ENCODE measurements at places on chromosomes 2 and 18.
A peak's percentile ranks its signal among the peaks of the same experiment; 100 is the strongest.

DNA sequence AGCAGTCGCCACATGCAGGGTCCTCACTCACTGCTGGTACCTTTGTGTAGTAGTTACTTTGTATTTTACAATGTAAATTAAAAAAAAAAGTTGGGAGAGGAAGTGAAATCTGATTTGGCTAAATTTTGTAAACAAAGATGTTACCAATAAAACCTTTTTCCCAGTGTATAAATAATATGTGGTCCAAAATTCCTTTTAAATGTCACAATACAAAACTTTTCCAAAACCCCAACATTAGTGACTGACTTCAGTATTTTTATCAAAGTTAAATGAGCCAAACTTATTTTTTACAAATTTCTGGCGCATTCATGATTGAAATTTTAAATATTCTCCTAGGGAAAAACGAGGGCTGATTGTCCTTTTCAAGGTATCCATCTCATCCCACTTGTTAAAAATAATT, 239.9 kb downstream of the AGAP1 start:
- DNase-seq, result no peak

DNA sequence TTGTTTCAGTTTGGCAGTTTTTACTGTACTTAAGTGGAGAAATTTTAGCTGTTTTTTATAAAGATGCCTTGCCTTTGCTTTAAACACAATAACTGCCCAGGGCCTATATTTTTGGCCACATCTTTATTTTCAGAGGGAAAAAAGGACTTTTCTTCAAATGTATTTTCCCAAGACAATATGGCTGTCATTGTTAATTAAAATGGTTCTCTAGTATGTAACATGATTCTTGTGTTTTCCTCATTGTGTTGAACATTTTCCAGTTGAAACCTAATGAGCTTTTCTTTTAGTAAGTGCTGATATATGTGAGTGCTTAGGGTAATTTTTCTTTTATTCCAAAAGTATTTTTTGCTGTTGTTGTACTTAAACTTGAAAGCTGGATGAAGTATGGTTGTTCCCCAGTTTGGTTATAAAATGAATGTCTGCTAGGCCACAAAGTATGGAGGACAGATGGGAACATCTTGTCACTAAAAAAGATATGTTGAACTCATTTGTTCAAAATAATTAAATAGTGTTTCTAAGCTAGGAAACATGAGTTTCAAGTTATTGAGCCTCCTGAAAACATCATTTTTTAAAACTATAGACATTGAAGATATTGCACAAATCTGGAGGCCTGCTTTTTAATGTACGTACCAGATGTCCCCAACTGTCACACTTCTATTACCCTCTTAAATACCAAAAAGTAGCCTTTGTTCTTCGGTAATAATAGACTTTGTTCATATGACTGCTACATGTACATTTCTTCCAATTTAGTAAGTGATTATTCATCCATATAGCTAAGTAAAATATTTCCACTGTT, 147.5 kb upstream of the DAPL1 start:
- DNase-seq, result no peak

- DNase-seq, result no peak
These were observed 10.2 kb downstream of the MTCL1 start for GRCh38 chr18:8715599-8715998.

DNA sequence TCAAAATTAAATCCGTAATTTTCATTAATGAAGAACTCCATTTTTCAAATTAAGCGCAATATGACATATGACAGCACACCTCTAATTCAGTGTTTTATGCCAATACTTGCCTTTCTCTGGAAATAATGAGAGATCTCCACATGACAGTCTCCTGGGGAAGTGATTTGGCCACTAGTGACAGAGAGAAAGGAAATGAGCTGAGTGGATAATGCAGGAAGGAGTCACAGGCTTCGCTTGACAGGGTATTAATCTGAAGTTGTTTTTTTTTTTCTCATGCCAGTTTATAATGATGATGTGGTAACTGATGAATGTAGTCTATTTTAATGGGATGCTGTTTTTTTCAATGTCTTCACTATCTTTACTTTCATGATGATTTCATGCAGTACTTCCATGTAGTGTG, 1079.4 kb upstream of the GYPC start:
- DNase-seq, result no peak

GRCh38 chr2:176455816-176456291, 186.6 kb downstream of the MTX2 start:
- no peak for DNase-seq

DNA sequence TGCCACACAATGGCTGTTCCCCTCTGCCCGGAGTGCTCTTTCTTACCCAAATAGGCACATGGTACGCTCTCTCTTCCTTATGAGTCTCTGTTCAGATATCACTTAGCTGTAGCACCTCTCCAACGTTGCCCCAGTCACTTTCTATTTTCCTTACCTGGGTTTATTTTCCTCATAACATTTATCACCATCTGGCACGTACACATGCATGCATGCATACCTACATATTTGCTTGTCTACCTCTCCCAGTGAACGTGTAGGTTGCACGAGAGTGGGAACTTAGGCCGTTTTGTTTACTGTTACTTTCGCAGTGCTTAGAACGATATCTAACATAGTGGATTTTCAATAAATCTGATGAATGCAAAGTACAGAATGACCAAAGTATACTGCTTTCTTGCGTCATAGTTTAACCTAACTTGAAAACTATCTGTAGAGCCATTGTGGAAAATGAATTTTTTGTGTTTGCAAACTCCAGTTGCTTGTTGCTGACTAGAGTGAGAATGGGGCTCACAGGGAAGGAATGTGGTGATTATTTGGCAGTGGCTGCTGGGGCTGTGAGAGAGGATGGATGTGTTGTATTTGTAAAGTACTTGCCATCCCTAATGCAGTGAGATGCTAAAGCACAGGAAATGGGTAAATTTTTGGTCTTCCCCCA, 47.1 kb downstream of the ACSL3 start:
- no peak for DNase-seq

- no peak for DNase-seq
These were observed 30.2 kb upstream of the GPR55 start for GRCh38 chr2:230955163-230955737.

GRCh38 chr2:195477248-195477995, 179.6 kb upstream of the SLC39A10 start:
- DNase-seq, result no peak

DNA sequence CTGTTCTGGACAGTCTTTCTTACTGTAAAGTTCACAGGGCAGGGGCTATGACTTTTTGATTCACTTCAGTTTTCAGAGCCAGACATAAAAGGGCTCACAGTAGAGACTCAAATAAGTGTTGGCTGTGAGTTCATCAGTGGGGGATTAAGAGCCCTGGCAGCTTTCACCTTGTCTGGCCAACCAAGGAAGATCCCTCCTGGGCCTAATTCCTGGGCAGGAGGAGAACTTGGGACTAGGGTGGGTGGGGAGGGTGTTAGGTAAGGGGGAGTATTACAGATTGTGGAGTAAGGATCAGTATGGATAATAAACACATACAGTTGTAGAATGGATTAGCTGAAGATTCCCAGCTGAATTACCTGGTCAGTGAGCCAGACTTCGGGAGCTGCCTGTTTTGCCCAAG, 904 bp upstream of the SFXN5 start:
- DNase-seq, result no peak

GRCh38 chr2:69382547-69382946, 4.5 kb downstream of the GFPT1 start:
- DNase-seq, result no peak

DNA sequence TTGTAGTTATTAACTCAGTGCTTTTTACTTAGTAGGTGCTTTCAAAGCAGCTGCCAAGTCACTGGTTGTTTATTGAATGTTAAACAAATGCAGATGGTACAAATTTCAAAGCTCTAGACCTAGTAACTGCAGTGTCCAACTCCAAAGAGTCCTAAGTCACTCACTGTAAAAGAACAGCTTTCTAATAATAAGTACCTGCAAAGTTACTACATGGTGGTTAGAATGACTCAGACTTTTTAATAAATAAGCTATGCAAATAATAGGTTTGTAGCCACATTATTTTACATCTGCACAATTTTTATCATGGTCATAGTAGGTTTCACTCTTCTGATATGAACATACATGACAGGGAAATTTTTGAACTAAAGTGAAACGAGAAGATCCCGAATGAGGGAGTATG, 1620.4 kb upstream of the CELF4 start:
- DNase-seq, result no peak

GRCh38 chr2:237919593-237919992, 47.2 kb upstream of the UBE2F start:
- no peak for DNase-seq

- DNase-seq, result no peak
These were observed 58.6 kb downstream of the FANCL start for GRCh38 chr2:58182527-58182926.

- DNase-seq, result no peak
These were observed 43.7 kb upstream of the FOSL2 start for GRCh38 chr2:28348921-28349320.

DNA sequence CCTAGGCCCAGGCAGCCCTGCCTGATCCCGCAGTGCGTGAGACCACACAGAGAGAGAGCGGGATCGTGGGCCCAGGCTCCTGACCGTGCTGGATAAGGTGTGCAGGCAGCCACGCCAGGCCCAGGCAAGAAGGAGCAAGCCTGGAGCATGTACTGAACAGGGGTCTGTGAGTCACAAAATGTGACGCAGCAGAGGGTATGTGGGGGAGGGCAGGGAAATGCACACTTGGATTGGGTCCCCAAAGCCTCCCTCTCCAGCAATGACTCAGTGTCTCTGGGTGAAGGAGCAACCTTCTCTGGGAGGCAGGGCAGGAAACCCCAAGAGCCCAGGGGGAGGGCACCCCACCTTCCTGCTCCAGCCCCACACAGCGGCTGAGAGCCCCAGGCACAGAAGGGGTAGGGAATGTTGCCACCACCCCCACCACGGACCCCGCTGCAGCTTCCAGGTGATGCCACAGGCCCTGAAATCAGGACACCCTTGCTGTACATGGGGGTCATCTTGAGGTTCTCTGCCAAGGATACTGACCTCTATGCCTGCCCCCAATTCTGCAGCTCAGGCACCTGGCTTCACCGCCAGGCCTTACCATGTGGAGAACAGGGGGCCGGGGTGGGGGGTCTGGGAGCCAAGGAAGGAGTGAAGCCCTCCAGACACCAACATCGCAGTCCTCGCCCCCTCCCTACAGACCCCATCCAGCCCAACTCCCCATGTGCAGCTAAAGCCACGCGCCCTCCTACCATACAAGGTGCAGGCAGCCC, 1.3 kb upstream of the GPC1 start:
- DNase-seq, result no peak

- no peak for DNase-seq
These were observed 4.4 kb downstream of the EHD3 start for GRCh38 chr2:31238126-31238905.

- peak; percentile 93 for DNase-seq
These were observed 143.9 kb upstream of the SLC39A10 start for GRCh38 chr2:195513119-195513518.

- DNase-seq, result peak; percentile 5
These were observed 474.9 kb downstream of the EIPR1 start for GRCh38 chr2:2902547-2903281.

DNA sequence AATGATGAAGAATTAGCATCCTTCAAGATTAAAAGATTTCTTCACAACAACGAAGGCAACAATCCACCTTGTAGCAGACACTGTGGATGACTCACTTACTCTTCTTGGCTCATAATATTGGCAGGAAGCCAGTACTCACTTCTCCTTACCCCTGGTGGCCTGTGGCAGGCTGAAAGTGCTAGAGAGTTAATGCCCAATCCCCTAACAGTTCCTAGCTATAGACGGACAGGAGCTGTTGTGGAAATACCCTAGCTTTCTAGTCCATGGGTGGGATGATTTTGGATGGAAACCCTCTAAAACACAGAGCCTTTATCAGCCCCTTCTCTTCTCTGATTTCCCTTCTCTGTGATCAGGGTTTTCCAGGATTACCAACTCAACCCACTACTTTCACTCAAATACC, 128.6 kb upstream of the NYAP2 start:
- peak; percentile 56 for DNase-seq

GRCh38 chr2:98578231-98578630, 30.1 kb downstream of the COA5 start:
- no peak for DNase-seq

GRCh38 chr2:83368916-83369315, 1090.2 kb downstream of the SUCLG1 start:
- no peak for DNase-seq

DNA sequence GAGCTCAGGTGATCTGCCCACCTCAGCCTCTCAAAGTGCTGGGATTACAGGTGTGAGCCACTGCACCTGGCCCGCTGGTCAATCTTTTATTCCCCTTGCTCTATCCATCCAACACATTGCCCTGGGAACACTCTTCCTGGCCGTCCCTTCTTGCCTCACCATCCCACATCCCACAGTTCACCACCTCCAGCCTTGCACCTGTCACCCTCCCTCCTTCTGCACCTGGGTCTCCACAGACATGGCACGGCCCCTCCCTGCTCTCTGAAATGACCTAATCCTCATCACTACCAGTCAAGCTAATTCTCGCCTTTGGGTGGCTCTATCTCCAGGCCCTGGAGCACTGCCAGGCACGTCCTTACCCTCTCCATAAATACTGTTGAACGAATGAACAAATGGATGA, 116.9 kb upstream of the TEX51 start:
- no peak for DNase-seq

DNA sequence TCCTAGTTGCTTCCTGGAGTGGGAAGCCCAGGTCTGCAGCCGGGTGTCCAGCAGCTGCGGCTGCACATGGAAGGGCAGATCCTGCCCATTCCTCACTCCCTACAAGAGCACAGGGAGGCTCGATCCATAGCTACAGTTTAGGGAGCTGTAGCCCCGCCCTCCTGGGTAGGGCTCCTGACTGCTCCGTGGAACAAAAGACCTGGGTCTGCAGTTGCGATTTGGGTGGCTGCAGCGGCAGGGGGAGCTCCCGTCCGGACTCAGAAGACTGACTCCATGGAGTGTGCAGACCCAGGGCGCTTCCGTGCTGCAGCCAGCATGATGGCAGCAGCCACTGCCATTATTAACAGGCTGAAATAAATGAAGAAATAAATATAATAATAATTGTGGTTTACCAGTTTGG, 157.3 kb downstream of the CTNNA2 start:
- DNase-seq, result no peak

- no peak for DNase-seq
These were observed 9.7 kb downstream of the TTLL4 start for GRCh38 chr2:218720048-218721041.

DNA sequence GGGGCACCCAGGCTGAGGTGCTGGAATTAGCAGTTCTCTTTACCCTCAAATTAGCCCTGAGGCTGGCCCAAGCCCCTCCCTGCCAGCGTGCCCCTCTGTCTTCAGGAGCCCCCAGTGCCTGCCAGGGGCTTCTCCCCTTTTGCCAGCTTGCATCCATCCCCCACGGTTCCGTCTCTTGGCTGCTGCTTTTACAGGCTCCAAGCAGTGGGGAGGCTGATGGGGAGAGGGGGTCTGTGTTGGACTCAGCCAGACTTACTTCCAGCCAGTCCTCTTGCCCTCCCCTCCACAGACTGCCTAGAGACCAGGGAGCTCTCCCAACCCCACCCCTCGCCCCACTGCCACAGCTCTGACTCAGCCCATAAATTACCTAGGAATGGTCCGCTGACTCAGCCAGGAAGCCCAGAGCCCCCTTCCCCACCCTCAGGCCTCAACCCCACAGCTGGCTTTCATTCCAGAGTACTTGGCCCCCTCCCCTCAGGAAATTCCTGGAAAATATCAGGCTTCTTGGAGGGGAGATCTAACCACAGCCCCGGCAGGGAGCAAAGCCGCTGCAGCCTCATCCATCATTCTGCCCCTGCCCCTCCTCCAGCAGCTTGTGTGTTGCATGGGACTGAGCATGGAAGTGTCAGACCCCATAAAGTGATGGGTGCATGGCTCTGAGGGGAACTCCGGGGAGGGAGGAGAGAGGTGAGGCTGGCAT, 184.6 kb downstream of the ZFP36L2 start:
- DNase-seq, result no peak

GRCh38 chr2:169036736-169037440, 5.8 kb upstream of the ABCB11 start:
- no peak for DNase-seq

GRCh38 chr2:18993756-18994338, 364.6 kb downstream of the OSR1 start:
- no peak for DNase-seq
